Lung (tissue), 17 donors: ENCODE measurements at places on chromosomes 11 and 22.

- DNase-seq = no peak
Observed at GRCh38 chr22:34111210-34111824, 191.0 kb upstream of the LARGE1 start.

- no peak for DNase-seq
Observed at GRCh38 chr11:35811783-35812182, 132.1 kb upstream of the LDLRAD3 start.

- no peak for DNase-seq
Observed at GRCh38 chr11:102577182-102577581, 46.6 kb upstream of the MMP7 start.

GRCh38 chr11:59173080-59173963 lies 1.4 kb downstream of the DTX4 start:
- DNase-seq = peak; percentile 77

DNA sequence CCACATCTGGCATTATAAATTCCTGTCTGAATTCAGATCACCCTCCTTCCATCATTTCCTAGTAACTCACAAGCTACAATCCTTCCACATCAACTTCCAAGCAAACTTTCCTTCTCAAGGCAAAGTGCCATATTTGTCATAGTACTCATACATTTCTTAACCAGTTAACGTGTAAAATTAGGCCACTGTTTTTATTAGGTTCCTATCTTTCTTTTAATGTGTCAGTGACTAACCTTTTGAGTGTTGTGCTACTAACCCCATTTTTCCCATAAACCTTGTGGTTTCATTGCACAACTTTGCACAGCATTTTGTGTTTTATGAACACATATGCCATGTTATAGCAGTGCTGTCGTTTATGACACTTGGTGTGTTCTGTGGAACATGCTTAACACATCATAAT lies 90.1 kb downstream of the KIF18A start:
- no peak for DNase-seq

GRCh38 chr11:29333993-29334775 lies 682.6 kb downstream of the KCNA4 start:
- no peak for DNase-seq

DNA sequence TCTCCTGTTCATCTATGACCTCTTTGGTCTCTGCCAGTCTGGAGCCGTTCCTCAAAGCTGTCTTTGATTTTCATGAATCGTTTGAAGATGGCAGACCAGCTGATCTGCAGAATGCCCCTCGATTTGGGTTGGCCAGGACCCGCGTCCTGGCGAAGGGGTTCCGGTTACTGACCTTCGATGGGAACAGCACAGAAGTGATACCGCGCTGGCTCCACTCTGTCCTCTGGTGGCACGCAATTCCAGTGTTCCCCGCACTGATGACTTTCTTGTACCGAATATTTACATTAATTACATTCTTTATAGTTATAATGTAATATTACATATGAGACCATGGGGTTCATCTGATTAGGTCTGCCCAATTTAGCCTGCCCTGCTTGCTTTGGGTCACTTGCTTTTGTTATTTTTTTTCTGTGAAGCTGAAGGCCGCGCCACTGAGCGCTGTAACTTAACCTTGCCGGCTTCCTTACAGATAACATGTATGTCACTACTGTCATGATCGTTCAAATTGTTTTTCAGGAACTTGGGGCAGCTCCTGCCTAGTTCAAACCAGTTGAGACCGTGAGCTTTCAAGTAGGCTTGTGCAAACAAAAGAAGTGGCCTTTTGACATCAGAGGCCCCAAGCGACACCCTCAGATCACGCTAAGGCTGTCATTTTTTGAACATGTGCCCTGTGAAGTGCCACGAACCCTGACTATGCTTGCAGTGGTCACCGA lies 4.1 kb upstream of the USP18 start:
- DNase-seq = no peak

DNA sequence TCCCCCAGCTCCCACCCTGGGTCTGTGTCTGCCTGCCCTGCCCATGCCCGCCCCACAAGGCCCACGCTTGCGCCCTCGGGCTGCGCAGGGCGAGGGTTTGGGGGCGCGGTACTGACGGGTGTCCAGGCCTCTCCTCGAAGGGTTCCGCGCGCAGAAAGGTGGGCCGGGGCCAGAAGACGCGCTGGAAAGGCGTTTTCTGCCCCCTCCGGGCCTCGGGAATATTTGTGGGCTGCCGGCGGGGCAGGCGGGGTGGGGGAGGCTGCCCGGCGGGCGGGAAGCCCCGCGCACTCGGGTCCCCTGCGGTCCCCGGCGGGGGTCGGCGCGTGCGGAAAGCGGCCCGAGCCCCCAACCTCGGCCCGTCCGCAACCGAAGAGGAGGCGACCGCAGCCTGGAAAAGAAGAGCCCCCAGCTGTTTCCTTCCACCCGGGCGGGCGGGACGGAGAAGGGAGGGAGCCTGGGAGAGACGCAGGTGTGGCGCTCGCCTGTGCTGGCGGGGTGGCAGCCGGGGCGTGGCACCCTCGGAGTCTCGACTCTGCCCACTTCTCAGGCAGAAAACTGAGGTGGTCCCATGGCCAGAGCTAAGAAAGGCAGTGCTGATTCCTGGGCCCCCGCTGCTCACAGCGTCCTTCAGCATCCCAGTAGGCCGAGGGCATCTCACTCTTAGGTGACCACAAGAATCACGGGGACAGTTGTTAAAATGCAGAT lies 59.0 kb downstream of the THAP12 start:
- no peak for DNase-seq

GRCh38 chr11:14577835-14578529 lies 57.8 kb upstream of the PSMA1 start:
- DNase-seq = no peak

GRCh38 chr11:64126371-64126770 lies 39.5 kb downstream of the MACROD1 start:
- peak; percentile 63 for DNase-seq

DNA sequence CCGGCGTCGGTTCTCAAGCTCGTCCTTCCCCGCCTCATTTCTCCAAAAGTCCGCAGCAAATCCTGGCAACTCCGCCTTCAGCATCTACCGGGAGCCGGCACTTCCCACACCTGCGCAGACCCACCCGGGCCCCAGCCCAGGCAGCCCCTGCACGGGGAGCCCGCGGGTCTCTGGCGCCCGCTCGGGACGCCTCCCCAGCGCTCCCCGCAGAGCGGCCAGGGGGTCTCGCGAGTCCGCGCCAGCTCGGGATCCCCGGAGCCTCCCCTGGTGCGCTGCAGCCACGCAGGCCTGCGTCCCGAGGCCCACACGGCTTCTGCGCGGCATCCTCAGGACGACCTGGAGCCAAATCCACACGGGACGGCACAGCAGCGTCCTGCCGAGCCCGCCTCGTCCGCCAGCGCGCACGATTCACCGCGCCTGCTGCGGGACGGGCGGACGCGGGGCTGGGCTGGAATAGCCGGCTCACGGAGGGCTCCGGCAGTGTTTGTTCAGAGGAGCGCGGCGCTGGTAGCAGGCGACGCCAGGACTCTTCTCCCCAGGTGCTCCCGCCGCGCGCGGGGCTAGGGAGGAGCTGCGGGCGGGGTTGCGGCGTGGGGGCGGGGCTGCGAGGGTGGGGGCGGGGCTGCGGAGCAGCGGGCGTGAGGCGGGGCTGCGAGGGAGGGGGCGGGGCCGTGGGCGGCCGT lies 816 bp upstream of the PHRF1 start:
- no peak for DNase-seq

DNA sequence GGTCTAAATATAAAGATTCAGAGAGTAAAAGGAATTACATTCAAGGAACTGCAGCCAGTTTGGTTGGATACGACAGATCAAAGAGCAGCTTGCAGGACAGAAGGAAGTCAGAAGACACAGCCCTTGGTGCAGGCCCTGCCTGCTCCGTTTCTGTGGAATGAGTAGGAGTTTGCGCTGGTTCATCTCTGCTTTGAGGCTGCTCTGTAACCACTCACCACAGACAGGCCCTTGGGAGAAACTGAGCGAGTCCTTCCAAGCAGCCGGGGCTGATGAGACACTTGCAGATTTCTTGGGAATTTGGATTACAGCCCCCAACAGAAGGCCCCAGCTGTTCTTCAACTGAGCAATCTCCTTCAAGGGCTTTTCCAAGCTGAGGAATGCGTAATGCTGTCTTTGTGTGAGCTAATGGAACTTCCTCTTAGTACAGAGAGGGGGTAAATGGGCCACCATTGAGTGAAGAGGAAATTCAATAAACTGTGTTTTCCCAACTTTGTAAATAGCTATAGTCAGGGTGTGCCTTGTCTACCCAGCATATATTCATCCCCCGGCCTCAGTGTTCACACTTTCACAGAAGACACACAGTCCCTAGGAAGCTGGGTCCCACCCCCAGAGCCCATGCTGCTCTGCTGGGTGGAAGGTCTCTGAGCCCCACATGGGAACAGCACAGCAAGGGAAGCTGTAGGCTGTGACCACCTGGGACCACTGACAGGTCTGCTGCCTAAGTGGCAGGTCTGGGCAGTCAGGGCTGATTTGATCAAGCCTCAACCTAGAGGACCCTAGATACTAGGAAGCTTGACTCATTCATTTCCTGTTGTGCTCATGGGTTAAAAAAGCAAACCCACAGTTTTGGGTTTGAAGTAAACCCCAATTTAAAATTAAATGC lies 16.6 kb downstream of the IL10RA start:
- DNase-seq = peak; percentile 90

DNA sequence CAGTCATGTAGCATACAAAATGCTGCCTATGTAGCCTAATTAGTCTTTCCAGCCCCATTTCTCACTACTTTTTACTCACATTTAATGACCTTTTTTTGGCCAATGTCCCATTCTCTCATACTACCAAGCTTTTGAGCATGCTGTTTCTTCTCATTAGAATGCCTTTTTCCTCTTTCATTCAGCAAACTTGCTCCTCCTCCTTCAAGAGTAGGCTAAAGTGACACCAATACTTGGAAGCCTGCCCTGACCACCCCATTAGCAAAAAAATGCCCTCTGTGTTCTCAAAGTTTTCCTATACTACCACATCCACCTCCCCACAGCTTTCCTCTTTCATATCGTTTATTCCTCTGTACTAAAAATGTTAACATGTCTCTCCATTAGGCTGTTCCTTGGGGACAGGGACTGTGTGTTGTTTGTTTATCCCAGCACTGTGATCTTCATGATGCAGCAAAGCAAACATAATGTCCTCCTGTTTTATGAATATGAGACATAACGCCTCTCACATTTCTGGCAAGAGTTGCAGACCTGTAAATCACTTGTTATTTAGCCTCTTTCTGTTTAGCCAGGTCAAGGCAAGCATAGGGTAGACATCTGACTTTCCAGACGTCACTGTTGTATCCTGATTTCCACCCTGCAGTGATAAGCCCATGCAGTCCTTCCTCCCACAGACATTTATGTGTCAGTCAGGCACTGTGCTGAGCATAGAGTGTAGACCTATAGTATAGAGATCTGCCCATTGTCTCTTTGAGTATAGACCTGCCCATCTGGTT lies 62.0 kb upstream of the UCP3 start:
- DNase-seq = peak; percentile 55

GRCh38 chr11:67649634-67650510 lies 658 bp downstream of the ACY3 start:
- DNase-seq = no peak

DNA sequence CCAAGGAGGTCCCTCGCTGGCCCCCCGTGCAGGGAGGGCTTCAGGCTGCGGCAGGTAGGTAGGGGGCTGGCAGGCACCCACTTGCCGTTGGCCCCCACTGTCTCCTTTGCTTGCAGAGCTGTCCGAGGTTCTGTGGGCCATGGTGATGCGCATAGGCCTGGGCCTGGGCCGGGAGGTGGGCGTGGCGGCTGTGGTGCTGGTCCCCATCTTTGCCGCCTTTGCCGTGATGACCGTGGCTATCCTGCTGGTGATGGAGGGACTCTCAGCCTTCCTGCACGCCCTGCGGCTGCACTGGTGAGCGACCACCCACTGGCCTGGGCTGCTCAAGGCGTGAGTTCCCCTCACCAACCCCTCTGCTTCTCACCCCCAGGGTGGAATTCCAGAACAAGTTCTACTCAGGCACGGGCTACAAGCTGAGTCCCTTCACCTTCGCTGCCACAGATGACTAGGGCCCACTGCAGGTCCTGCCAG lies 11.6 kb downstream of the TCIRG1 start:
- no peak for DNase-seq

DNA sequence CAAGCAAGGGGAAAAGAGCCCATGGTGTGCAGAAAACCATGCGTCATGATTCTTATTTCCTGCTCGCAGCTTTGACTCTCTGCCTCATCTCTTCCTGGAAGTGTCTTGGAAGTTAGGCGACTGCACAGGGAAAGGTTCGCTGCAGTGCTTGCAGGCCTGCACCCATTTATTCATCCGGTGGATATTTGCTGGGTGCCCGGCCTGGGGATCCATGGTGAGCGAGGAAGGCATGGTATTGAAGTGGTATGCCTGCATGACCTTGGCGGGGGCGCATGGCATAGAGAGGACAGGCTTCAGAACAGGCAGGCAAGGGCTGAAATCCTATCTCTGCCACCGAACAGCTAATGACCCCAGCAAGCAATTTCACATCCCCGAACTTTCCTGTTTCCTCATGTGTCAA lies 40.6 kb downstream of the FAM83F start:
- DNase-seq = no peak

DNA sequence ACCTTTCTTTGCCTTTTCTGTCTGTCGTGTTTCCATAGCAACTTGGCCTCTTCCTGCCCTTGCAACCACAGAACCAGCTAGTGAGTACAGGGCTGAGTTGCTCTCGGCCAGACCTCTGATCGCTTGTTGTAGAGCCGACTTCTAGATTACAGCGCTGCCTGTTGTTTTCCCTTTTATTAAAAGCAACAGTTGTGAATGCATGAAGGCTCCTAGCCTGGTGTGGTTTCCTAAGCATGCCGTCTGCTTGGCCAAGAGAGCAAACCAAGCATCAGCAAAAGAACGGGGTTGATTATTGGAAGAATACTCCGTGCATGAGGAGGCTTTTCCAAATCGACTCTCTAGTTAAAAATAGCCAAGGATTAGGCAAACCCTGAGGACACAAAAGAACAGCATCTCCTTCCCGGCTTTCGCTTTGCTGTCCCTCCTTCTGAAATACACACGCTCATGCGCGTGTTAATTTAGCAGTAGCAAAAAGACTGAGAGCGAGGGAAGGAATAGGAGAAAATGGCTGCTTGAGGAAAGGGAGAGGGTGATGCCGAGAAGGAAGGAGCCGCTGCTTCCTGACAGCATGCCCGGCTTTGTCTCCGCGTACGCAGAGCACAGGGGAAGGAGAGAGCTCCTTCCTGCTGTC lies 71.5 kb upstream of the TTC12 start:
- DNase-seq = peak; percentile 74

DNA sequence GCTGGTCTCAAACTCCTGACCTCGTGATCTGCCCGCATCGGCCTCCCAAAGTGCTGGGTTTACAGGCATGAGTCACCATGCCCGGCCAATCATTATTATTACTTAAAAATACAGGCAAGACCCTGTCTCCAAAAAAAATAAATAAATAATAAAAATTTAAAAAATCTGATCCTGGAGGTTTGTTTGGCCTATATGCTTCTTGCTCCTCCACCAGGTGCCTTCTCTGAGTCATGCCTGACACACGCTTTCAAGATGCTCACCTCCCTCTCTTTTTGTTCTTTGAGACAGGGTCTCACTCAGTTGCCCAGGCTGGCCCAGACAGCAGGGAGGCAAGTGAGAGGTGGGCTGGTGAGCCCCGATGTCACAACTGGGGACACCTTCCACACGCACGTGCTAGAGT lies 13.5 kb downstream of the ZC3H7B start:
- DNase-seq = no peak

- no peak for DNase-seq
Observed at GRCh38 chr11:13679768-13680167, 11.3 kb downstream of the FAR1 start.
